ENCODE measurements at places on chromosomes 2 and 18.

DNA sequence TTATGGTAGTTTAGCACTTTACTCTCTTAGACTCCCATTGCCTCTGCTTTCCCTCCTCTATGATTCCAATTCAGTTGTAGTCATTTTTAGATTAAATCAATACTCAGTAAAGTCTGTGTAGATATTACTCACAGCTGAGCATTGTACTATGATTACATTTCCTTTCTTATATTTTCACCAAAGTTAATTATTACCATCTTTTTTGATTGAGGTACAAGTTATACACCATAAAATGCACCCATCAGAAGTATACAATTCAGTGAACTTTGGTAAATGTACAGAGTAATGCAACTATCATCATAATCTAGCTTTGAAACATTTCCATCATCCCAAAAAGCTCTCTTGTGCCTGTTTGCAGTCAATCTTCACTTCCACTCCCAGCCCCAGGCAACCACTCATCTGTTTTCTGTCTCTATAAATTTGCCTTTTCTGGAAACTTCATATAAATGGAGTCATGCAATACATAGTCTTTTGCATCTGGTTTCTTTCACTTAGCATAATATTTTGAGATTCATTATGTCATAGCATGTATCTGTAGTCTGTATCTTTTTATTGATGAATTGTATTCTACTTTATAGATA lies 30.2 kb upstream of the ETAA1 start:
- DNase-seq = no peak

DNA sequence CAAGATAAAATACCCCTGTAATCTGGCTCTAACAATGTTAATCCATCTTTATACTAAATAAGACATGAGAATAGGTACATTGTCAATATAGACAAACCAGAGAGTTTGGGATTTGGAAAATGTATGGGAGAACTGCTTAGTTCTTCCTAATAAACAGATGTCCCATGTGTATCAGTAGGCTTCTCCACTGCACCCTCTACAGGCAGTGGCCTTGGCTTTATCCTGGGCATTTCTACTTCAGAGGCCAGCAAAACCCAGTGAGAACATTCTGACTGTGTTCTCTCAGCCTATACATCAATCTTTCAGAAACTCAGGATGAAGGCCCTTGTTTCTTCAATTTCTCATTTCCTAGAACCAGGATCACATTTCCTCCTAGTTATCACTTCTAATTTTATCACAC lies 1167.5 kb upstream of the ACVR2A start:
- DNase-seq = no peak

DNA sequence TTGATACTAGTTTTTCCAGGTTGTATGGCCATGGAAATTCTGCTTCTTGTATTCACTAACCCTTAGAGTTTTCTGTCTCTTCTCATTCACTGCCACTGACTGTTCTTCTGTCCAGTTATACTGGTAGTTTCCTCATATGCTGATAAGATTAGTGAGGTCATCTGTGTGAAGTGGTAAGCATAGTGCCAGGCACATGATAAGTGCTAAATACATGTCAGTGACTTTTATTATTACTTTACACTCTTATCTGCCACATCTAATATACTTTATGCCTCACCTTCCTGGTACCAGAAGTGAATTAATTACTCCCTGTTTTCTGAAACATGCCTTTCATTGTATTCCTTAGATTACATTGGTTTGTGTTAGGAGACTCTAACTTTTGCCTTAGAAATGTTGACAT lies 91.3 kb downstream of the NBEAL1 start:
- DNase-seq = no peak

DNA sequence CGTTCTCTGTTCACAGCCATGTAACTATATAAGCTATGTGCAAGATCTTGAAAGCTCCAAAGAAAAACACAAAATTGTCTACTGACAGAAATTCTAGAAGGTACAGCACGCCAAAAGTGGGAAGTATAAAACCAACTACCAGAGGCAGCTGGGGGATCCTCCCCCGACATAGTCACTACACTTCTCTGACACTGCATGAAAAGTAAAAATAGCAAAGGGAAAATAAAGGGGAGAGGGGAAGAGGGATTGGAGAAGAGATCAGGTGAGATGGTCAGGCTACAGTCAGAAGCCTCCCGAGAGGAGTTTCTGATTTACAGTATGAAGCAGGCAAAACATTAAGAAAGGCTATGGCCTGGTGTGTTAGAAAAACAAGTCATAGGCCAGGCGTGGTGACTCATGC lies 39.8 kb upstream of the PCBP1 start:
- DNase-seq = no peak

DNA sequence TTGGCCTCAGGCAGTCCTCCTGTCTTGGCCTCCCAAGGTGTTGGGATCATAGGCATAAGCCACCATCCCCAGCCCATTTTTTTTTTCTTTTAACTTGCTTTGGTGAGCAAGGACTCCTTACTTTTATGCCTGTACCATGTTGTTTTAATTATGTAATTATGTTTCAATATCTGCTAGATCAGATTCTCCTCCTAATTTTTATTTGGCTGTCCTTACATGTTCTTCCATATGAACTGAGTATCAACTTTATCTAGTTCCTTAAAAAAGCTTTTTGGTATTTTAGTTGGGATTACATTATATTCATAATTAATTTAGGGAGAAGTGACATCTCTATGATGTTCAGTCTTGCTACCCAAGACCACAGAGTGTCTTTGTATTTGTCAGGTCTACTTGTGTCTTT lies 16.3 kb downstream of the GPN1 start:
- no peak for DNase-seq
